ENCODE measurements at places on chromosomes 5 and 9.

DNA sequence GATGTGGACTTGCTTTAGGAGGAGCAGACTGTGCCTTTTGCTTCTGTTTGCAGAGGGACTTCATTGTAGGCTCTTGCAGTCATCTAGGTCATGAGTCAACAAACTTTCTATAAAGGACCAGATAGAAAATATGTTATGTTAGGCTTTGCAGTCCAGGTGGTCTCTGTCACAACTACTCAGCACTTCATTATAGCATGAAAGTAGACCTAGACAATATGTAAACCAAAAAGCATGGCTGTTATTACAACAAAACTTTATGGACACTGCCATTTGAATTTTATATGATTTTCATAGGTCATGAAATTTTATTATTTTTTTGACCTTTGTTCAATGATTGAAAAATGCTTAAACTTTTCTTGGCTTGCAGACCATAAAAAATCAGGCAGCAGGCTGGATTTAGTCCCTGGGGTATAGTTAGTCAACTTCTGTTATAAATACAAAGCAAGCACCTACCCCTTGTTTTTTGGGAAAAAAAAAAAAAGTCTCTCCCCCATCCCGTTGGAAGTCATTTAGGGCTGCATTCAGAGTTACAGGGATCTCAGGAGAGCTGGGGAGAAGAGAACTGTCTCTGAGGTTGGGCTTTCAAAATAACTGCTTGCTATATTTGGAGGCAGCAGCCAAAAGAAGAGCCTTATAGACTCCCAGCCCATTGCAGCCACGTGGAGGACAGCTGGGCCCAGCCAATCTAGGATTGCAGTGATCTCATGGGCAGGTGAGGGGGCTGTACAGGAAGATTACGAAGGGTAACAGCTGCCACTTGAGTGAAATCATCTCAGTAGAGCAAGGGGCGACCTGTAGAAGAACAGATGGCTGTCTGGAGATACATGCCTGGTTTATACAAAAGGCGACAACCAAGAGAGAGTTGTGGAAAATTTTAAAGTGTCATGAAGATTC, 136.6 kb upstream of the TNC start:
- DNase-seq: no peak

- no peak for DNase-seq
These were observed 18.6 kb upstream of the NPM1 start for GRCh38 chr5:171369056-171369455.

- no peak for DNase-seq
These were observed 25.1 kb downstream of the TBC1D2 start for GRCh38 chr9:98230304-98230703.

DNA sequence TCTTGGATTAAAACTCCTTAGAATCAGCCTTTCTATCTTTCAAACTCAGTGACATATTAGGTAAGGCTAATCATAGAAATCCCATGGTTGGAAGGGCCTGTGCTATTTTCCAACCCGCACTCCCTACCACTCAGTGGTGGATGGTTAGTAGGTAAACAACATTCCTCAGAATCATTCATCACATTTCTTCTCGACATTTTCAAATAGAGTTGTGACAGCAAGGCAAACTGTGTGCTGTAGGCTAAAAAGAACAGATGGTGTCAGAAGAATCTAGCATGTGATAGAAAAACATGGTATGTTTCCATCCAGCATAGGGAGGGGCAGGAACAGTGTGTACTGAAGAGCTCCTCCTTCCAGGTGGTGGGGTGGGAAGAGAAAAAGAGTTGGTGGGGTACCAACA, 227.3 kb upstream of the NMUR2 start:
- DNase-seq: no peak

DNA sequence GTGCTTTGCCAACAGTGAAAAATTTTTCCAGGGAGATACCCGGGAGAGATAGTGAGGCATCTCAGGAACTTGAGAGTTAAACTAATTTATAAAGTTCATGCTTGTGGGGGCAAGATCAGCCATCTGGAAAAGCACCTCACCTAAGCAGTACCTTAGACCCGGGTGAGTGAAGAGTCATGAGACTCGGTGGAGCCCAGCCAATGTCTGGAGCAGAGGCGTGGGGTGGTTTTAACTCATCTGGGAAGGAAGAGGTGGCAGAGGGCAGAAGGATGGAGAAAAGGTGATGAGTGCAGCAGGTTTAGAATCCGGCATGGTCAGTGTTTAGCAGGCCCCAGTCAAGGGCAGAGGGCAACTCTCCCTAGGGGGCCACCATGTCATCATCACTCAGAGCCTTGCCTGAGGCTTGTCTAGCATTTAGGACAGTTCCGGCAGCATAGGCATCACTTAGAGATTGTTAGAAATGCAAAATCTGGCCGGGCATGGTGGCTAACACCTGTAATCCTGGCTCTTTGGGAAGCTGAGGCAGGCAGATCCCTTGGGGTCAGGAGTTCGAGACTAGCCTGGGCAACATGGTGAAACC, 4.3 kb upstream of the RNF183 start:
- no peak for DNase-seq

- no peak for DNase-seq
These were observed 92.2 kb downstream of the CDC42SE2 start for GRCh38 chr5:131355971-131356528.

GRCh38 chr9:74573640-74574191, 76.6 kb downstream of the RORB start:
- DNase-seq: no peak

GRCh38 chr9:3508078-3508431, 17.7 kb downstream of the RFX3 start:
- no peak for DNase-seq

- DNase-seq: no peak
These were observed 50.5 kb upstream of the RNU6ATAC start for GRCh38 chr9:134214766-134215419.

DNA sequence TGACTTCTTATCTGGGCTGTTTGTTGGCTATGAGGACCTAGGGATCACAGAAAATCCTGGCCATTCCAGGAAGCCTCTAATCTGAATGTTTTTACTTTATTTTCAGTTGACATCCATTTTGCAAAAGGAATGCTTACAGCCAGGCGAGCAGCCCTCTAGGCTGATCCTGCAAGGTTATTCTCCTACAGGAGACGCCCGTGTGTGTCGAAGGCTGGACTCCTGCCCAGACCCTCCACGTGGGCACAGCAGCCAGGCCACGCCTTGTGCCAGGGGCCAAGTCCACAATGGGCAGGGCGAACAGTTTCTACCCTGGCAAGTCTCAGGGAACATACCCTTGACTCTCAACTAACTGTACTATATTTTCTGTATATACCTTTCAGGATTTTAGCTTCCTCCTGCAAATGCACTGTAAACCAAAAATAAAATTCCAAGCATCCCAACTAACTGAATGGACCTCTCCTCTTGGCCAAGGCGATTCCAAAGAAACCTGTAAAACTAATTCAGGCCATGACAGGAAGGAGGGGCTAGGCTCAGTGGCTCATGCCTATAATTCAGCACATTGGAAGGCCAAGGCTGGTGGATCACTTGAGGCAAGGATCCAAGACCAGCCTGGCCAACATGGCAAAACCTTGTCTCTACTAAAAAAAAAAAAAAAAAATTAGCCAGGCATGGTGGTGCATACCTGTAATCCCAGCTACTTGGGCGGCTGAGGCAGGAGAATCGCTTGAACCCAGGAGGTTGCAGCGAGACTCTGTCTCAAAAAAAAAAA, 5.7 kb downstream of the CMBL start:
- DNase-seq: no peak

All from AG09309 (cell line).